ENCODE measurements at places on chromosomes 12 and 14.

- no peak for DNase-seq
Measured at GRCh38 chr12:72493407-72493806, 221.2 kb downstream of the TRHDE start.

GRCh38 chr12:54432815-54433164, 13.7 kb upstream of the ITGA5 start:
- DNase-seq = peak; percentile 56

DNA sequence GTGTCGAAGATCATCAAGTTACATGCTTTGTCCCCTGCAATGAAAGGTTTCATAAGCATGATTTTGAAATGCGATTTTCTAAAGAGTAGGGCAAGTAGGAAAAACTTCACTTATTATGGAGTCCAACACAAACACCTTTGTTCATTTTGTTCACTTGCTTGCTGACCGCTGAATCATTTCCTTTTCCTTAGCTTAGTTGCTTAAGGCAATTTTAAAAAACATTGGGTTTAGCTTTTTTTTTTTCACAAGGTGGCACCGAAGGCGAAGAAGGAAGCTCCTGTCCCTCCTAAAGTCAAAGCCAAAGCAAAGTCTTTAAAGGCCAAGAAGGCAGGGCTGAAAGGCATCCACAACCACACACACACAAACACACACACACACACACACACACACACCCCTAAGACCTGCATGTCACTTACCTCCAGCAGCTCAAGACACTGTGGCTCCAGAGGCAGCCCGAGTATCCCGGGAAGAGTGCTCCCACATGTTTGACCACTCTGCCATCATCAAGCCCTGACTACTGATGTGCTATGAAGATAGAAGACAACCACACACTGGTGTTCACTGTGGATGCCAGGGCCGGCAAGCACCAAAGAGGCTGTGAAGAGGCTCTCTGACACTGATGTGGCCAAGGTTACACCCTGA, 11.4 kb downstream of the MANSC1 start:
- no peak for DNase-seq

DNA sequence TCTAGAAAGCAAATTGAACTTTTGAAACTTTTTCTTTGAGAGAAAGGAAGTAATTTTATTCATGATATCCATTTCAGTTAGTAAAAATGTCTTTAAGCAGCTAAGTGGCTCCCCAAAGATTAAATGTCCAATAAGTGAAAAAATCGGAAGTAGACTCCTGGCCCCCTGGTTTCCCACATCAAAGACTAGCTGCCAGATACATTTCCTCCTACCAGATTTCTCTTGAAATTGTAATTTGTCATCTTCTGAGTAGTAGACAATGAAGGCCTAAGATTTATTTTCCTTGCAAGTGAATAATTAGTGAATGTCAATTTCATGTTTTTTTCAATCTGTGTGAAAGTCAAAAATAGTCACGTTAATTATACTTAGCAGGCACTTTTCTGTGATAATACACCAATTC, 321.9 kb downstream of the SYT1 start:
- DNase-seq = no peak

DNA sequence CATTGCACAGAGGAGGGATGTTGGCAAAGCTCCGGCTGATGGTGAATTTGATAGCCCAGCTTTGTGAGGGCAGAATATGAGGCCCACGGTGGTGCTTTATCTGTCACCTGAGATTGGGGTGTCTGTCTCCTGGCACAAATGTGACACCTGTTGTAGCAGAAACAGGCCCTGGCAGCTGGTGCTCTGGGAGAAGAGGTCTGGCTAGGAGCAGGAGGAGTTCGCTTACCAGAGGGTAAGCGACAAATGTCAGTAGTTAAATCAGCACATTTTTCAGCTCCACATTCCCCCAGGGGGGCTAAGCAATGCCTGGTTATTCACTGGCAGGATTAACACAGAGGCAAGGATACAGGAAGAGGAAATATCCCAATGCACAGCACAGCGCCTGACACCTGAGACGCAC, 71.1 kb downstream of the B4GALNT3 start:
- no peak for DNase-seq

DNA sequence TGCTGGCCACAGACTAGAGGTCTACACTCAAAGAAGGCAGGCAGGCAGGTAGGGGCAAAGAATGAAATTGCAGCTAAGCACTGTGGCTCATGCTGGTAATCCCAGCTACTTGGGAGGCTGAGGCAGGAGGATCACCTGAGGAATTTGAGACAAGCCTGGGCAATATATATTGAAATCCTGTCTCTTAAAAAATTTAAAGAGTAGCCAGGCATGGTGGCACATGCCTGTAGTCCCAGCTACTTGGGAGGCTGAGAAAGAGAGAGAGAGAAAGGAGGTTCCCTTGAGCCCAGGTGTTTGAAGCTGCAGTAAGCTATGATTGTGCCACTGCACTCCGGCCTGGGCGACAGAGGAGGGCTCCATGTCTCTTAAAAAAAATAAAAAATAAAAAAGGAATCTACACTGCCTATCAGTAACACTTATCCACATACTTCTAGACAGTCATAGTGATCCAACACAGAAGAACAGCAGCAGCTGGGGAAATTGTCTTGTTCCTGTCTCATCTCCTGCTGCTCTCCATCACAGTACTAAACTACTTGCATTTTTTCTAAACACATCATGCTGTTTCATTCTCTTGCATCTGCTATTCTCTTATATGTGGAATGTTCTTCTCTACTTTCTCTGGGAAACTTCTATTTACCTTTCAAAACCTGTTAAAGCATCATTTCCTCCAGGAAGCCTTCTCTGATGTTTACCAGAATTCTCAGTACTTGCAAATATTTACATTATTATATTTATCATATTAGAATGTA, 57.2 kb downstream of the ATF7 start:
- no peak for DNase-seq

DNA sequence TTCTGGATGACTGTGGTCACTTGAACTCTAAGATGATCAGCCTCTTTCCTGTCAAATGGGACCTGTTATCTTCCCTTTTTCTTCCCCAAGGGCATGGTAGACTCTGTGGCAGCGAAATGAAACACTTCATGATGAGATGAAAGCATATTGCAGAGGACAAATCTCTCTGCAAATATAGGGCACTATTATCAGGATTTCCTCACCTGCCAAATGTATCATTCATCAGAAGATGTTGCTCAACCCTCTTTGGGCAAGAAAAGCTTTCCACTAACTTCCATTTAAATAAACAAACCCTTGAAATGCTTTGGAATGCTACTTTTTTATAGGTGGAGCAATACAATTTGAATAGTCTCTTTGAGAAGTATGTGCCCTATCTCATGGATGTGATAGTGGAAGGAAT, 105.0 kb downstream of the DNAH10 start:
- DNase-seq = no peak

DNA sequence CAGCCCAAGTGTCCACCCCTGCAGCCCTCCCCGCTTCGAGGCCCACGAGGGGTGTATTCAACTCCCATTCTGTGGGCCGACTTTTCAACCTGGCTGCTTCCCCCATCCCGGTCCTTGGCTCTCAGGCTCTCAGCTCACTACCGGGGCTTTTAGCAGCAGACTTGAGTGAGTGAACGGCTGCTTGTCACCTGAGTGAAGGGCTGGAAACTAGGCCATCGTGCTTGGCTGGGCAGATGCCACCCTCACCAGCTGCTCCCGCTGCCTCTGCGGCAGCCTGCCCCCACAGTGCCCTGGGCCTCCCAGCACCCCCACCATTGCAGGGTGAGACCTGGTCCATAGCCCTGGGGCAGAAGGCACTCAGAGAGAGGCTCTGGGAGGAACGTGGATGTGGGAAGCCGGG, 59.9 kb downstream of the SLC6A12 start:
- DNase-seq = no peak

DNA sequence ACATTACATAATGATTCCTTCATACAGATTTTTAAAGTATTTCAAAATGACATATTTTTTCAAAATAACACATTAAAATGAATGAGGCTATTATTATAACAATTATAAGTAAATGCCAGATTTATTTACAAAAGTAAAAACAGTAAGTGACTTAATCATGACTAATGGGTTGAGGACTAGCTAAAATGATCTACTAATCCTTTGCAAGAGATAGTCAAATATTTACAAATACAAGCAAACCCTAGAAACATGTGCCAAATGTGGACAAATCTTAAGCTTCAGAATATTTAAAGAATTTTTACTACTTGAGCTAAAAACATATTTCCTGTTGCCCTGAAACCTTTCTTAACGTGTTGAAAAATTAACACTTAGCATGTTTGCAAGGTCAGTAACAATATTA, 74.8 kb downstream of the KIF21A start:
- DNase-seq = no peak

- no peak for DNase-seq
Measured at GRCh38 chr12:26823390-26823789, 9.6 kb downstream of the ITPR2 start.

DNA sequence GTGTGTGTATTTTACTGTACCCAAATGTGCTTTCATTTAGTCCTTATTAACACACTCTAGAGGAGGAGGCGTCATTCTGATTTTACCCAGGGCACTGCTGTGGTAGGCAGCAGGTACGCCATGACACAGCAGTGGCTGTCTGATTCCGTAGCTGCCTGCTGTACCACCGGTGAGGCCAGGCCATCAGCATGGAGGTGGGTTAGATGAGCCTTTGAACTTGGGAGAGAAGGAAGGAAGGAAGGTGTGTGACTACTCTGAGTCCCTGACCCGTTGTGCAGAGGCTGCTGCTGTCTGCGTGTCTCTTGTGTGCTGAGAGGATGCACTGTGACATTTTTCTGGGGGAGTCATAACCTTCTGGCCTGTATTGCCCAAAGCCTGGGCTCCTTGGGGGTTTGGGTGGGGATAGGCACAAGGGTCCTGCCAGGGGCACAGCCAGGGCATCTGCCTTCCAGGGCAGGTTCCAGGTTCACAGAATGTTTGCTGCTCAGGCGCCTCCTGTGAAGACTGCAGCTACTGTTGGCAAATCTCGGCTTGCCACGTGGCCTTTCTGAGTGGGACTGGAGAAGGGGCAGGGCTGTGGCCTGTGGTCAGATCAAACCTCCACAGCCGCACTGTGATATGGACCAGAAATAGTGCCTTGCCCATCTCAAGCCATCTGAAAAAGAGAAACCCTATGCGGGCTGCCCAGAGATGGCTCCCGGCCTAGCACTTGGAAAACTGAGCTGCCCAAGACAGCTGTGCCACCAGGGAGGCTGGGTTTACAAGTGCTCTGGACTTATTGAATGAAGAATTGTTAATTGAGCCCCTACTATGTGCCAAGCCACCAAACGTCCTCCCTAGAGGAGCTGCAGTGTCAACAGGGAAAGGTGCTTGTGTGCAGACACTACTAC, 47.1 kb downstream of the MLXIP start:
- DNase-seq = no peak
